ENCODE measurements at places on chromosomes 6 and 20.

GRCh38 chr6:3869632-3870527, 20.7 kb downstream of the FAM50B start:
- DNase-seq, result no peak
- no peaks in the 10 kb centered on the region for H3K4me1 ChIP-seq
- H3K27me3 ChIP-seq, result no peaks in the 10 kb centered on the region

- no peak for DNase-seq
- H3K36me3 ChIP-seq, result no peaks in the 10 kb centered on the region
- no peaks in the 10 kb centered on the region for H3K27me3 ChIP-seq
- H3K4me3 ChIP-seq, result no peak overlapping the region
- peak overlapping the region; percentile 45 for H3K27ac ChIP-seq
Observed at GRCh38 chr6:13696226-13696625, 15.4 kb downstream of the RANBP9 start.

DNA sequence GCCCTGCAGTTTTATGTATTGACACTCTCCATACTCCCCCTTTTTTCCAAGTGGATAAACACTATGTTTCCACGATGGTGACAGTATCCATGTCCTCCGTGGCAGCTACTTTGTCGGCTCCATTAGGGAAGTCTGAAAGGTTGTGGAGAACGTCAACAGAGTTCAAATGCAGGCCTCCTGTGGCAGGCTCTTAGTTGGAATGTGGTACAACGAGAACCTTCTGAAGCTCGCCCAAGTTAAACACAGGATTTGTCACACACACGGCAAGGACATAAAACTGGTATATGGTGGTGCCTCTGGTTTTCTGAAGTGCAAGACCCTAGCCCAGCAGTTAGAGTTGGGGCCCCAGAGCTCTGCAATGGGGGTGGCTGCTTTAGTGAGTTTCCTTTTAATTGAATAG, 187.0 kb upstream of the TAB2 start:
- H3K4me1 ChIP-seq, result peaks cover 15% of the 10 kb centered on the region
- DNase-seq, result no peak
- no peak overlapping the region for H3K4me3 ChIP-seq
- no peaks in the 10 kb centered on the region for H3K36me3 ChIP-seq
- H3K27ac ChIP-seq, result no peak overlapping the region

DNA sequence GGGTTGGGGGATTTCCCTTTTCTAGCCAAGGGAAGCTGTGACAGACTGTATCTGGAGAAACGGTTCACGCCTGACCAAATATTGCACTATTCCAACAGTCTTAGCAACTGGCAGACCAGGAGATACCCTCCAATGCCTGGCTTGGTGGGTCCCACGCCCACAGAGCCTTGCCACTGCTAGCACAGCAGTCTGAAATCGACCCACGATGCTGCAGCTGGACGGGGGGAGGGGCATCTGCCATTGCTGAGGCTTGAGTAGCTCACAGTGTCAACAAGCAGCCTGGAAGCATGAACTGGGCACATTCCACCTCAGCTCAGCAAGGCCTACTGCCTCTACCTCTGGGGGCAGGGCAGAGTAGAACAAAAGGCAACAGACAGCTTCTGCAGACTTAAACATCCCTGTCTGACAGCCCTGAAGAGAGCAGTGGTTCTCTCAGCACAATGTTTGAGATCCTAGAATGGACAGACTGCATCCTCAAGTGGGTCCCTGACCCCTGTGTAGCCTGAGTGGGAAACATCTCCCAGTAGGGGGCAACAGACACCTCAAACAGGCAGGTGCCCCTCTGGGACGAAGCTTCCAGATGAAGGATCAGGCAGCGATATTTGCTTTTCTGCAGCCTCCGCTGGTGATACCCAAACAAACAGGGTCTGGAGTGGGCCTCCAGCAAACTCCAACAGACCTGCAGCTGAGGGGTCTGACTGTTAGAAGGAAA, 89.9 kb upstream of the ECI2 start:
- no peak overlapping the region for H3K4me3 ChIP-seq
- no peaks in the 10 kb centered on the region for H3K27me3 ChIP-seq
- no peak overlapping the region for H3K27ac ChIP-seq
- H3K36me3 ChIP-seq, result no peaks in the 10 kb centered on the region
- H3K4me1 ChIP-seq, result no peaks in the 10 kb centered on the region

DNA sequence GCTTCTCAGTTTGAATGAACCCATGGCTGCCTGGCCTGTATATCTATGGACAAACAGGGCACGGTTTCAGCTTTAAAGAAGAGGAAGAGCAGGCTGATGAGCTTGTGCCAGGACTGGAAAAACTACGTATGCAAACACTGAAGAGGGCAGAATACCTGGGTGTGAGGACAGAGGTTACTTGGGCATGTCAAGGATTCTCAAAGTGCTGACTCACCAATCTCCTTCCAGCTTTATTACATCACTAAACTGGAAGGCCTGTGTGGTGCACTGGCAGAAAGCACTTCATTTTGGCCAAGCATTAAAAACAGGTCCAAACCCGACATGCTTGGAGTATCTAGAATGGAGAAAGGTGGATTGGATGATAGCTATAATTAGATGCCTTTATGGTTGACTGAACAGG, 95.2 kb downstream of the GMPR start:
- peaks cover 30% of the 10 kb centered on the region for H3K4me1 ChIP-seq
- H3K36me3 ChIP-seq, result no peaks in the 10 kb centered on the region
- H3K27ac ChIP-seq, result no peak overlapping the region
- H3K27me3 ChIP-seq, result no peaks in the 10 kb centered on the region

DNA sequence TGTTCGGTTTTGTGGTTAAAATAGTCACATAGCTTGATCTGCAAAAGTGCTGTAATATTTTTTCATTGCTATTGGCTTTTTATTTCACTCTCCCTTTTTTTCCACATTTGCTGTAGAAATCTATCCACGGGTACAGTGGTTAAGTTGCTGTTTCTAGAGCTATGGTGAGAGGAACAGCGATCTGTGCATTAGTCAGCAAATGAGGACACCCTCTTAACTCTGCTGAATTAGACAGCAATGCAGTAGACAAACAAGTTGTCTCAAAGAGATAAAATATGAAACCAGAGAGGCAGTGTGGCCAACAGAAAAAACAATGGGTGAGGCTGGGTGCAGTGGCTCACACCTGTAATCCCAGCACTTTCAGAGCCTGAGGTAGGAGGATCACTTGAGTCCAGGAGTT, 17.6 kb upstream of the SYNJ2 start:
- no peaks in the 10 kb centered on the region for H3K36me3 ChIP-seq
- H3K4me1 ChIP-seq, result no peaks in the 10 kb centered on the region
- DNase-seq, result no peak

- no peaks in the 10 kb centered on the region for H3K27me3 ChIP-seq
- no peak overlapping the region for H3K27ac ChIP-seq
- no peaks in the 10 kb centered on the region for H3K36me3 ChIP-seq
- H3K4me3 ChIP-seq, result no peak overlapping the region
- DNase-seq, result no peak
Observed at GRCh38 chr20:61502433-61502832, 250.4 kb downstream of the CDH4 start.

DNA sequence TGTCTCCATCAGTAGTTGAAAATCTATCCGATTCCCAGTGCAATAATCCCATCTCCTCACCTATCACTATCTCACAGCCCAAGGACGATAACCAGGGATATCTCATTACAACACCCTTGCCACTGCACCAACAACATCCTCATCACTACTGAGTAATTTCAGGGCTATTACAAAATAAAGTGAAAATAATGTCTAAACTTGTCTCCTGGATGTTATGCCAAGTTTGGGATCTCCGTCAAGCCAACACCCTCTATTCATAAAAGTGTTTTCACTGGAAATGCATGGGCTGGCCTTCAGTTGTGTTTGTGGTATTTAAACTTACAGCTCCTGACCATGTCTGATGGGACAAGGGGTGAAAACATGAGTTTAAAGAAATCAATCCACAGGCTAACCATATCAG, 42.0 kb upstream of the STMND1 start:
- H3K27me3 ChIP-seq, result no peaks in the 10 kb centered on the region
- no peak overlapping the region for H3K4me3 ChIP-seq
- no peak overlapping the region for H3K27ac ChIP-seq
- H3K36me3 ChIP-seq, result no peaks in the 10 kb centered on the region
- no peak for DNase-seq

- no peak overlapping the region for H3K27ac ChIP-seq
- H3K4me1 ChIP-seq, result no peaks in the 10 kb centered on the region
- no peaks in the 10 kb centered on the region for H3K27me3 ChIP-seq
- H3K36me3 ChIP-seq, result no peaks in the 10 kb centered on the region
- DNase-seq, result no peak
Observed at GRCh38 chr6:152642578-152643375, 5.6 kb upstream of the SYNE1 start.

Measured in thoracic aorta (tissue), 2 donors.